Thyroid gland (tissue), 4 donors: ENCODE measurements at places on chromosomes 6 and 20. TPM values are rescaled to one million over a fixed set of nuclear protein-coding genes. Genes with fewer than 3 reads are reported as not detected.

DNA sequence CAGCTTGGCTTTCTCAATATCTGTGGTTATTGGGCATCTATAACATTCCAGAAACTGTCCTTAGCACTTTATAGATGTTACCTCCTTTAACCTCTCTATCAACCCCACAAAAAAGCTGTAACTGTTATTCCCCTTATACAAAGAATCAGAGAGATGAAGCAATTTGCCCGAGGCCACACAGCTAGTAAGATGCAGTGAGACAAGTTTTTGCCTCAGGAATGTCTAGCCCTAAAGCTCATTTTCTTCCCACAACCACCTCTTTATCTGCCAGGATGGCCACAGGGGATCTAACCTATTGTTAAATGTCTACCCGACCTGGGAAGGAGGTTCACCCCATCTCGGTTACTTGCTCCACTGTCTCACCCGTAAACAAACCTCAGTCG lies 31.9 kb upstream of the TCP11 start:
- DNase-seq, result no peak

SMPDL3A gene
- 15.5 TPM for total RNA-seq

KCNQ5 gene
- 14.6 TPM for total RNA-seq

- DNase-seq, result no peak
These were observed 24.5 kb downstream of the MAP7 start for GRCh38 chr6:136525586-136526195.

BPIFB2 gene
- total RNA-seq, result not detected

GRCh38 chr6:27795697-27796494 lies 116.3 kb downstream of the OR2B2 start:
- peak; percentile 27 for DNase-seq

DNA sequence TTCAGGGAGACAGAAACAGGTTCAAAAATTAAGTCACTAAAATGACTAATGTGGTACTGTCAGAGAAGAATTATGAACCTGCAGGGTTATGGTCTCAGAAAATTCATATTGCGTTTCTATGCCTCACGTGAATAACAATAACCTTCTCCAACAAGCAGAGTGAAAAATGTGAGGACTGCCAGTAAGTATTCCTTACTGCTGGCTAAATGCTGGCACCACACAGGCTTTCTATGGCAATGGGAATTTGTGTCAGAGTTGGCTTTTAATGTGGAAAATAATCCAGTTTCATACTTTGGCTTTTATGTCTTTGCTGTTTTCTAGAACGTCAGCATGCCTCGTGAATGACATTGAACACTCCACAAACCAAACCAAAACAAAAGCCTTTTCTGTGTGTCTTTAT lies 656.0 kb downstream of the KIF16B start:
- DNase-seq, result no peak

DNA sequence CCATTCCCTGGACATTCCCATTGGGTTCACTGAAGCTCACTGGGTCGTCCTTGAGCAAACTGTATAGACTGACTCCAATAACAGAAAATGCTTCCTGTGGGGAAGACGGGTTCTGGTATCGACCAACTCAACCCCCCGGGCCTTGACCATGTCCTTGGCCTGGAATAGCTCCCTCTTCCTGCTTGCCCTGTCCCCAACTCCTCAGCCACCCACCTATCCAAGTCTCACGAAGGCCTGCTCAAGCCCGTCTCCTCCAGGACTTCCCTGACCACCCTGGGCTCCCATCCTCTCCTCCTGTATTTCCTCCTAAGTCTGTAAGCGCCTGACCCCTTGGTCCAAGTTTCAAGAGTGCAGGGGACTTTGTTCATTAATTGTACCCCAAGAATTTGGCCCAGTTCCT lies 2.8 kb upstream of the HMGA1 start:
- DNase-seq, result no peak

GRCh38 chr6:159249752-159250151 lies 80.6 kb downstream of the FNDC1 start:
- no peak for DNase-seq

DNA sequence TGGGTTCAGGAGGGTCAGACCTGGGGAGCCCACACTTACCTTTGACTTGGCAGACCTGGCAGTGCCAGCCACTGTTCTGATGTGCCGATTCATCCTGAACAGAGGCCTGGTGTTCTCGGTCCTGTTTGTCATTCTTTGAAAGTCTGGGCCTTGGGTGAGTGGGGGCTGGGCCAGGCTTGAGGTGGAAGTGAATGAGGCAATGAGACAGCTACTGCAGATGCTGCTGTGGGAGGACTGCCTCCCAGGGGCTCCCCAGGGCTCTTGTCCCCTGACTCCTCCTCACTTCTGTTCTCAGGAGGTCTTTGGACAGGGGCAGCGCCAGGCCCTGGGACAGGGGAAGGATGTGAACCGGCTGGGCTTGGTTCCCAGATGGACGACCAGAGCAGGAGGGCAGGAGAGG lies 5.6 kb upstream of the TREML4 start:
- no peak for DNase-seq

DNA sequence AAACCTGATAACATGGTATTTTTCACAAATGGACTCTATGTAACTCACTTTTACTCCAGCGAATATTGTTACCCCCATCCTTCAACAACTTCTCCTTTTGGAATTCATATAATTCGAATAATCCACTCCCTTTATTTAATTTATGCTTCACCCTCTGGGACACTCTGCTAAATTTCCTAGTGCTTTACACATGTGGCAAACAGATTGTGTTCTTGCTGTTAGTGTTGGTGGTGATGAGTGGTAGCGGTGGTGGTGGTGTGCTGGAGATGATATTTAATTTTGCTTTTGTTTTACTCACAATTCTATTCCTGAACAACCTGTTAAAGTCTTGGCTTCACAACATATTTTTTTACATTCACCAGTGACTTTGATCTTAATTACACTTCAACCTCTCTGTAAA lies 32.8 kb downstream of the HTR1B start:
- DNase-seq, result no peak

DNA sequence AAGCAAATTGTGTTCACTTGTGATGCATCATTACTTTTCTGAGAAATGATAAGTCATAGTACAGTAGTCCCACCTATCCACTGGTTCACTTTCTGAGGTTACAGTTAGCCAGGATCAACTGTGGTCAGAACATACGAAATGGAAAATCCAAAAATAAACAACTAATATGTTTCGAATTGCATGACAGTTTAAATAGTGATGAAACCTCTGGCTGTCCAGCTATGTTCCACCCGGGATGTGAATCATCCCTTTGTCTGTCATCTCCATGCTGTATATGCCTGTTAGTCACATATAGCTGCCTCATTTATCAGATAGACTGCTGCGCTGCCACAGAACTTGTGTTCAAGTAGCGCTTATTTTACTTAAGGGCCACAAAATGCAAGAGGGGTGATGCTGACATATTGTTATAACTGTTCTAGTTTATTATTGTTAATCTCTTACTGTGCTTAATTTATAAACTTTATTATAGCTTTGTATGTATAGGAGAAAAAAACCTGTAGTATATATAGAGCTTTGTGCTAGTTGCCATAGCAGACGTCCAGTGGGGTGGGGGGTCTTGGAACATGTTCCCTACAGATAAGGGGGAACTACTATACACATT lies 29.2 kb downstream of the AFDN start:
- DNase-seq, result no peak

GRCh38 chr6:89952686-89953085 lies 58.4 kb downstream of the GJA10 start:
- no peak for DNase-seq

- DNase-seq, result no peak
These were observed 30.8 kb downstream of the TTI1 start for GRCh38 chr20:38002422-38002821.

DNA sequence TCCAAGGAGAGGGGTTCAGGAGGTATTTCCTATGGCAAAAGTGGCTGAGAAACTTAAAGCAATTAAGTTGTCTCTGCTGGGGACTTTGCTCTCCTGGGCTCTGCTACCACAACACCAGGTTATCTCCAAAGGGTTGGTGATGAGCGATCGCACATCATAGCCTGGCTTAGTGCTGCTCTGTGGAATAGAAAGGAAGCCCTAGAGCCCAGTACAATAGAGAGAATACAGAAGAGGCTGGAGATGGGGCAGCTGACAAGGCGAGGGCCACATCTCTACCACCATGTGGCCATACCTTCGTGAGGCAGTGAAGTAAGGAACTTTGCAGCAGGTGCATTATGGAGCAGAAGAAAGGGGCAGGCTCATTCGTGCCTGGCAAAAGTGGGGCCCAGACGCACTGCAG lies 8.6 kb upstream of the TMC2 start:
- no peak for DNase-seq

DNA sequence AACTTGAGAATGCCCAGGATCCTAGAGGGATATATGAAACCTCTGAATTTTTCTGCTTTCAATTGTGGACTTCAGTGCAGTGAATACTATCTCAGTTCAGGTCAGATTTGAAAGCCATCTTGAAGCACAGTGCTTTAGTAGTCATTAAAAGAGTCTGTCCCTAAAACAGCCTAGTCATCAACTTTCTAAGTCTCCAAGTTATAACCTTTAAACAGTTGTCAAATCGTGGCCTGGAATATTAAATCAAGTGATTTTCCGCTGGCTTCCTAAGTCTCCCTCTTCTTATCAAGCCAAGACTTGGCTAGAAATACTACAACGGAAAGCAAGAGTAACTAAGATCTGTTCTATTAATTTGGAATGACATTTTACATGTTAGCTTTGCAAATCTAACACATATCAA lies 45.8 kb downstream of the SCML4 start:
- no peak for DNase-seq

FOXF2 gene
- total RNA-seq, result 1.3 TPM

DNA sequence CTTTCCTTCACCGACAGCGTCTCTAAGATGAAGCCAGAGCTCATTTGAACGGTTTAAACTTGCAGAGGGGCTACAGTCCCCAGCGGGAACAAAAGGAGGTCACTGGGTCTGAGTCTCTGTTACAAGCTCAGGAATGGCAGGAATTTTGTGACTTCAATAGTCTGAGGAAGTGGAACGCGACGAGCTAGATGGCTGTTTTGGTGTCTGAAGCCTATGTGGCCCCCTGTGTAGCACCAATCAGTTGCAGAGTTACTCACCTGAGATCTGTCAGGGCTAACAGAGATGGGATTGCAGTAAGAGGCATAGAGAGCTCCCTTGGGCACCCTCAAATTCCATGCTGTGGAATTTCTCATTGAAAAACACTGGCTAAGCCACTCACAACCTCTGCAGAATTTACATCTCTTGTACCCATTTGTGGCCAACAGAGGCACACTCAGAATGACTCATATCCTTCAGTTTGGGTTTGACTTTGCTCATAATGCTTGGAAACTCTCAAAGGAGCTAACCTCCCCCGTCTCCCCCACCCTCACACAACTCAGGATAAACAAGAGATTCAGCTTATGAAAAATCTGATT lies 7.1 kb upstream of the TCP11 start:
- DNase-seq, result peak; percentile 52

GRCh38 chr6:4802312-4802935 lies 26.2 kb downstream of the CDYL start:
- DNase-seq, result no peak

UCKL1 gene
- total RNA-seq, result 44.3 TPM

- DNase-seq, result no peak
These were observed 259.1 kb downstream of the ZFAND3 start for GRCh38 chr6:38078671-38079070.

NCOA5 gene
- total RNA-seq, result 31.4 TPM

DNA sequence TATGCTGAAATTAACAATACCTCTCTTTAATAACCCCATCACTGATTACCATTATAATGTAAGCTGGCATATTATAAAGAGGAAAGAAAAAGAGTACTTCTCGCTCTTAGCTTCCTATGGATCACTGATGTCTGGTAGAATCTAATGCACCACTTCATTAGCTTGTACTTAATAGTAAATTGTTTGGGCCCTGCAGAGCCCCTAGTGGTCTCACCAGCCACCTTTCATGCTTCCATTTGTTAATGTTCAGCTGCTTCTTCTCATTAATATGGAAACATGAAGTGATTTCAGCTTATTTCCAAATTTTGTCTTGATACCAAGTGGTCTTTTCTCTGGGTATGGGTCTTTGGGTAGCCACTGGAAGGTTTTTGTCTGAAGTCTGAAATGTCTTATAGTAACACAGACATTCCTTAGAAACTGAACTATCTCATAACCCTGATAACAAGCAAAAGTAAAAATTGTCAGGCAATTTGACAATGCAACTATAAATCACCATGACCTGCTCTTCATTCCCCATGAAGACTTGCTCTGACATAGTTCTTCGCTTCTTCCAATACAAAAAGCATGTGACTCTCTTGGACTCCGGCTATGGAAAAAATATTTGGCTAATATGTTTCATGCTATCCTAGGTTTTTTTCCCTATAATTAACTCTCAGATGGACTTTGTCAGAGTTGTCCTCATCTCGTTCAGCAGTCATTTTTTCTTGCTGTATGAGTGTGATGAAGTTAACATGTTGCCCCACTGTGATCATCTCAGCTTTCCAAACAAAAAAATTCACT lies 395.8 kb upstream of the MARCKS start:
- DNase-seq, result no peak

CD93 gene
- 13.6 TPM for total RNA-seq

DNA sequence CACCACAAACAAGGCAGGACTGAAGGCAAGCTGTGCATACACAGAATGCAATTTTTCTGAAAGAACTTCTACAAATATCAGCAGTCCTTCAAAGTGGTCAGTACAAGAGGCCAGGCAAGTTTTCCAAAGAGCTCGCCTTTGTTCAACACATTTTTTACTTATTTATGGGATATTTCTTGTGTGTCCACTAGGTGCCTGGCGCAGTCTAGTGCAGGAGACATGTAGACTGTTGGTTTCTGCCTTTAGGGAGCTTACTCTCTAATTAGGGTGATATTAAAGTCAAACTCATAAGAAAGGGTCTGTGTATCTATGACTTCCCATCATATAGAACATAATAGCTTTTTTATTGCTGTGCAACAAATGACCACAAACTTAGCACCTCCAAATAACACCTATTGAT lies 21.2 kb upstream of the VEGFA start:
- DNase-seq, result no peak

DNA sequence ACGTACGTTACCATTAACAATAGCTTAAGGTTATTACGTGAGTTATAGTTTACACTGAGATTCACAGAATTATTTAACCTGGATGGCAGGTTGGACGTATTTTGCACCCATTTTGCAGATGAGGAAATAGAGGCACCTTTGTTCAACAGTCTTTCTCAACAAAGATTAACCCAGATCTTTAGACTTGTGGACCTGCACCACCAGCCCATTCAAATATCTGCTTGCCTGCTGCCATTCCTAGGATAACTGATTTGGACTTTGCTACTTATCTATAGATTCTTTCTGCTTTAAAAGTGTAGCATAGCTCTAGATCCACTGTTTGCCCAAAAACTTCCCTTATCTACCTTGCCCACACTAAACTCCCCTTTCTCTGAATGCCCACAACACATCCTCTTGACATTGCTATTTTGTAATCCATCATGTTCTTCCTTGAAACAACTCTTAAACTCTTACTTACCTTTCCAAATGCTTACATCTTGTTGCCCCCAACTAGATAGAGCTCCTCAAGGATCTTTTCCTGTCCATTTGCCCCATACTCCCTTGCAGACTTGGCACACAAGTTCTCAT lies 56.4 kb upstream of the TNFAIP3 start:
- DNase-seq, result no peak

NRSN2 gene
- 56.7 TPM for total RNA-seq

THBS2 gene
- total RNA-seq, result 15.1 TPM

TRAM2 gene
- total RNA-seq, result 19.9 TPM

GRCh38 chr6:155847711-155848110 lies 392.1 kb upstream of the NOX3 start:
- no peak for DNase-seq

COL19A1 gene
- not detected for total RNA-seq

- no peak for DNase-seq
These were observed 348.3 kb downstream of the CDH26 start for GRCh38 chr20:60306551-60306950.

GRCh38 chr6:25223490-25223991 lies 55.6 kb upstream of the CARMIL1 start:
- DNase-seq, result peak; percentile 81

SPTLC3 gene
- total RNA-seq, result 36.5 TPM
